ENCODE measurements at places on chromosomes 5 and 9.

DNA sequence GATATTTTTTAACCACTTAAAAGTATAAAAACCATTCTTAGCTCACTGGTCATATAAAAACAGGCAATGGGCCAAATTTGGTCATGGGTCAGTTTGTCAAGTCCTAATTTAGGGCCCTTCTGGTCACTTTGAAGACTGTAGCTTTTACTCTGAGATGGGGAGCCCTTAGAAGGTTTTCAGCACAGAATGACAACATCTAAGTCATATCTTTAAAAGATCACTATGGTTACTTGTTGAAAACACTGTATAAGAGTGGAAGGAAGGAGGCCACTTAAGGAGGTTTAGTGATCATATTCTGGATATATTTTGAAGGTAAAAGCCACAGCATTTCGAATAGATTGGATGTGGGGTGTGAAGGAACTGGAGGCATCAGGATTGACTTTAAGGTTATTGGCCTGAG is 76.7 kb downstream of the STRBP start:
- DNase-seq: no peak

DNA sequence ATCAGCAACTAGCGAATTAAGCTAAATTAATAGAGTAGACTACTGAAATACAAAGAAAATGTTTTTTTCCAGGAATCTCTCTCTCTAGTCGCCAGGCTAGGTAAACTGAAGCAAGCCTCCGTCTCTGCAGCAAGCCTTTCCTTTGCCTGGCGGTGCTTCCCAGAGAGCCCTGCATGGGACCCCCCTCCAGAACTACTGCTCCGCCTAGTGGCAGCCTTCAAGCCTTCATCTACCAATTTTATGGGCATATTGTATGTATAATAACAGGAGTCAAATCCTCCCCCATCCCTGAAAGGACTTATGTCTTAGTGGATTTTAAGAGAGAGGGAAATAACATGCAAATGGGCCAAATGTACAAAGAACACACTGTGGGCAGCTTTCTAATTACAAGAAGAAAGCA is 241.9 kb downstream of the SAXO1 start:
- no peak for DNase-seq

- DNase-seq: peak; percentile 65
Measured at GRCh38 chr9:133107961-133108793, 12.9 kb downstream of the RALGDS start.

GRCh38 chr5:34722183-34722582 is 66.1 kb downstream of the RAI14 start:
- no peak for DNase-seq

GRCh38 chr5:41338136-41338675 is 124.9 kb upstream of the C6 start:
- no peak for DNase-seq

DNA sequence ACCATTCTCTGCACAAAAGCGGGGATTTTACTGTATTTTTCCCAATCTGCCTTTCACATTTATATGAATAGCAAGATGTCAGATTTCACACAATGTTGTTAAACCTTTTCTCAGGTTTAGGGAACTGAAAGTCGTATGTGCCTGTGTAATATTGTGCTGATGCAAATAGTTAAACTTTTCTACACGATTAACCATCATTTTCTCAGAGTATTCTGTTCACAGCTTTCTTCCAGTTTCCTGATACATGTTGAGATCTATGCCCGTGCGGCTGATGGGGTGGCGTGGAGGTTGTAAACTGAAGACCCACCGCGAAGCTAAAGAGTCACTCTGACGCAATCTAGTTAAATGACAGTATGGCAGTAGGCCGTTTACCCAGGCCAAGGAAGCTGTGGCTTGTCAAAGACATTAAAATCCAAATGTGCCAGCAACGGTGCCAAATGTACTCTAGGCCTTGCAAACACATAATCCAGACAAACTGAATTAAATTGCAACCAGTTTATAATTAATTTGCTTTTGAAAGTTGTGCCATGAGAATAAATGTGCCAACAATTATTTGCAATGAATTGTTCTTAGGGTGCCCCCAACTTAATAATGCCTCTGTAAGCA is 145.7 kb downstream of the EBF1 start:
- no peak for DNase-seq

DNA sequence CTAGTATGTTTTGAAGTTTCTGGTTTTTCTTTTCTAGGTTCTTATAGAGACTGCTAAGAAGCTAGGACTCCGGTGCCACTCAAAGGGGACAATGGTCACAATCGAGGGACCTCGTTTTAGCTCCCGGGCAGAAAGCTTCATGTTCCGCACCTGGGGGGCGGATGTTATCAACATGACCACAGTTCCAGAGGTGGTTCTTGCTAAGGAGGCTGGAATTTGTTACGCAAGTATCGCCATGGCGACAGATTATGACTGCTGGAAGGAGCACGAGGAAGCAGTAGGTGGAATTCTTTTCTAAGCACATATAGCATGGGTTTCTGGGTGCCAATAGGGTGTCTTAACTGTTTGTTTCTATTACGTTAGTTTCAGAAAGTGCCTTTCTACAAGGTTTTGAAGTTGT is 52.2 kb downstream of the MTAP start:
- no peak for DNase-seq

DNA sequence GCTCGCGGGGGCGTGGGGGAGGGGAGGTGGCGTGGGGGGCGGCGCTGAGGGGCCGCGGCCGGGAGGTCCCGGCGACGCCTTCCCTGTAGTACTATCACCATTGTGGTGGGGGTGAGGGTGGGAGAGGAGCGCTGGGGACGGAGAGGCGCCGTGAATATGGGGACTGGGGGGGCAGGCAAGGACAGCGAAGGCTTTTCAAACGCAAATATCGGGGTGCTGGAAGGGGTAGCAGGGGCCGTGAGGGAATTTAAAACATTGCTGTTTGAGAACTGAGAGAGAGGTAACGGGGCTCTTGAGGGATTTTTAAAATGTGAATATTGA is 427 bp downstream of the RBM27 start:
- no peak for DNase-seq

- DNase-seq: no peak
Measured at GRCh38 chr5:140116716-140117115, 2.8 kb downstream of the PURA start.

DNA sequence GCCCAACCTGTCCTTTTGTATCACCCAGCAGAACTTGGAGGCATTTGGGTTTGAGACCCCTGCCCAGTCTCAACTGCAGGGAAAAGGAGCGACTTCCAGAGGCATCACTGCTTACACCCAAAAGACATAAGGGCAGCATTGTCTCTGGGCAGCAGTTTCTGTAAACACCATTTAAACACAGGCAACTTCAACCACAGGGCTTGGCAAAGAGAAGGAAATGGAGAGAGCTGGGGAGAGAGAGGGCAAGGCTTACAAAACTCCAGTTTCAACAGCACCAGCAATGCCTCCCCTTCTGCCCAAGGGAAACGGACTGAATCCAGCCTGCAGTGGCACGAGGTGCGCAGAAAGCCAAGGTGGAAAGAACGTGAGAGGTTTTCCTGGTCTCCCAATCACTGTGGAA is 147.6 kb downstream of the ROR2 start:
- no peak for DNase-seq
